Ovary (tissue), 10 donors: ENCODE measurements at places on chromosomes 16 and 17.

DNA sequence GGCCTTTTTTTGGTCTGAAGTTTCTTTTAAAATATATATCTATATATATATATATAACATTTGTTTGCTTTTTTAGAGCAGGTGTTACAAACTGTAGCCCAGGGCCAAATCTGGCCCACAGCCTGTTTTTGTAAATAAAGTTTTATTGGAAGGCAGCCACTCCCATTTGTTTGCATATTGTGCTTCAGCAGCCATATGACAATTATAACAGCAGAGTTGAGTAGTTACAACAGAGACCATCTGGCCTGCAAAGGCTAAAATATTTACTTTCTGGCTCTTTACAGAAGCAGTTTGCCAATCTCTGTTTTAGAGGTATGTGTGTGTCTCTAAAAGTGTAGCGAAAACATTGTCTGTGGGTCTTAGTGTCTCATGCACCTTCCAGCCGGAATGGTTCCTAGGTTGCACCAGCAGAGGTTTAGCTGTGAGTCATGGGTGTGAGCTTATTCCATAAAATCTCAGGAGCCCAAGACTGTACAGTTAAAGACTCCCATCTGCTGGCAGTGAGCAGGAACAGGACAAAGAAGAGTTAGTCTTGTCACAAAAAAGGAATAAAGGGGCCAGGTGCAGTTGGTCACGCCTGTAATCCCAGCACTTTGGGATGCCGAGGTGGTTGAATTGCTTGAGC, 23.8 kb downstream of the LCMT1 start:
- DNase-seq = no peak

- DNase-seq = no peak
Observed at GRCh38 chr16:73125850-73126524, 78.1 kb upstream of the ZFHX3 start.

DNA sequence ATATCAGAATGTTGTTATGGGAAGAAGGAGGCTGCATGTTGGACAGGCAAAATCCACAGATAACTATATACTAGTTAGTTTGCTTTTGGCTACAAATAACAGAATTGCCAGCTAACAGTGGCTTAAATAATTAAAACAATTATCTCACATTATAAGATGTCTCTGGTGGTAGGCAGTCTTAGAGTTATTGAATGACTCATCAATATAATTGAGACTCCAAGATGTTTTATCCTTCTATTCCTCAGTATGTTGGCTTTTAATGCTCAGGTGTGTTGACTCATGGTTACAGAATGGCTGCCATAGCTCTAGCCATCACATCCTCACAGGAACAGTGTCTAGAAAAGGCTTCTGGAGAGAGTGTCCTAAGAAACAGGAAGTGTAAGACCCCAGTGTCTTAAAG, 11.1 kb downstream of the CHP2 start:
- DNase-seq = no peak

DNA sequence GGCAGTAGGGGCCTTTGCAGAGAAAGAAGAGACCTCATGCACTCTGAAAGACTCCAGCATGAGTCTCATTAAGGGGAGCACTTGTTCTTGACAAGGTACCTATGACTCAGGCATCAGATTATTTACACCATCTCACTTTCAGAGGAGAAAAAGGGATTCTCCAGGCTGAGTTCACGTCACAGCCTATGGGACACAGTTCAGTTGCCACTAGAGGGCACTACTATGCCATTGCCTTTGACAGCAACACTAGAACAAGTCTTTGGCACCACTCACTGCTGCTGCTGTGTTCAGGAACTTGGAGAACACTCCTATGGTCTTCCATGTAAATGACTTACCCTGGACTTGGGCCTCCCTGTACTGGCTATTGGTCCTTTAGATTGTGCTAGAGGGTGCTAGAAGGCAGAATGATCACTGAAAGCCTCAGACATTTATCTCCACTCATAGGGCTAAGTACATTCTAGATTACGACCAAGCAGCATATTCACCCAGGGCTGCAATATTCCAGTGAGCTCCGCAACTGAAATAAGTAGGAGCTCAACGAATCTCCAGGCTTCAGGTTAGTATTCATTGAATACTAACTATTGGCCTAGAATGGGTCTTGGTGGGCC, 225.1 kb upstream of the CA10 start:
- DNase-seq = no peak

DNA sequence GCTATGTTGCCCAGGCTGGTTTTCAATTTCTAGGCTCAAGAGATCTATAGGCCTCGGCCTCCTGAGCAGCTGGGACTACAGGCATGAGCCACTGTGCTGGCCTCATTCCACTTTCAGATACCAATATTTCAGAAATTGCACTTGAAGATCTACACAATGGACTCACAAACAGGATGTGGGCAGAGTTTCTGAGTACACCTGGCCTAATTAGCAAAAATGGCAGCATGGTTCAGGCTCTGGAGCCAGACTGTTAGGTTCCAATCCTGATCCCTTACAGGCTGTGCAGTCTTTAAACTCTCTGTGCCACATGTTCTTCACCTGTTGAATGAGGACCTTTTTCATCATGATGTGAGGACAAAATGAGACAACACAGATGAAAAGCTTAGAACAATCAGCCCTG, 32.2 kb downstream of the RNF157 start:
- no peak for DNase-seq

GRCh38 chr17:65467156-65467555, 94.3 kb downstream of the AXIN2 start:
- no peak for DNase-seq

DNA sequence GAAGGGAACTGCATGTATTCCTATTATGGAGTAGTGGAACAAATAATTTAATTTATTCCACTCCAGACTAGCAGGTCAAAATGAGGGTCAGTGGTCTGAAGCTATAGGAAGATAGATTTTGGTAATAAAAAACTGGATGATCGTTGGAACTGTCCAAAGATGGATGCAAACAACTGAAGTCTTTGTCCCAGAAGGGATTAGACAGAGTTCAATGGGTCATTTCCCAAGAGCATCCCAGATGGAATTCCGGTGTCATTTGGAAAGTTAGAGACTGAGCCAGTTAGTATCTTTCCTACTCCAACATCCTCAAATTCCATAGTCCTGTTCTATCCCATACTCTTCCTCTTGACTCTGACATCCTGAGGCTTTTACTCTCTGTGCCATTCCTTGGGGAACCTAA, 22.8 kb upstream of the TOX3 start:
- no peak for DNase-seq

DNA sequence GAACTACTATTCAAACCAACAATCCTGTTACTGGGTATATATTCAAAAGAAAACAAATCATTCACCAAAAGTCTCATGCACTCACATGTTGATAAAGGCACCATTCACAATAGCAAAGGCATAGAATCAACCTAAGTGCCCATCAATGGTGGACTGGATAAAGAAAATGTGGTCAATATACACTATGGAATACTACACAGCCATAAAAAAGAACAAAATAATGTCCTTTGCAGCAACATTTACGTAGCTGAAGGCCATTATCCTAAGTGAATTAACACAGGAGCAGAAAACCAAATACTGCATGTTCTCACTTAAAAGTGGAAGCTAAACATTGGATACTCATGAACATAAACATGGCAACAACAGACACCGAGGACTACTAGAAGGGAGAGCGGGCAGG, 41.9 kb downstream of the KCNJ16 start:
- no peak for DNase-seq

- DNase-seq = no peak
Observed at GRCh38 chr16:67260426-67261063, 11.8 kb downstream of the SLC9A5 start.

GRCh38 chr17:14123619-14124278, 54.4 kb downstream of the COX10 start:
- no peak for DNase-seq

DNA sequence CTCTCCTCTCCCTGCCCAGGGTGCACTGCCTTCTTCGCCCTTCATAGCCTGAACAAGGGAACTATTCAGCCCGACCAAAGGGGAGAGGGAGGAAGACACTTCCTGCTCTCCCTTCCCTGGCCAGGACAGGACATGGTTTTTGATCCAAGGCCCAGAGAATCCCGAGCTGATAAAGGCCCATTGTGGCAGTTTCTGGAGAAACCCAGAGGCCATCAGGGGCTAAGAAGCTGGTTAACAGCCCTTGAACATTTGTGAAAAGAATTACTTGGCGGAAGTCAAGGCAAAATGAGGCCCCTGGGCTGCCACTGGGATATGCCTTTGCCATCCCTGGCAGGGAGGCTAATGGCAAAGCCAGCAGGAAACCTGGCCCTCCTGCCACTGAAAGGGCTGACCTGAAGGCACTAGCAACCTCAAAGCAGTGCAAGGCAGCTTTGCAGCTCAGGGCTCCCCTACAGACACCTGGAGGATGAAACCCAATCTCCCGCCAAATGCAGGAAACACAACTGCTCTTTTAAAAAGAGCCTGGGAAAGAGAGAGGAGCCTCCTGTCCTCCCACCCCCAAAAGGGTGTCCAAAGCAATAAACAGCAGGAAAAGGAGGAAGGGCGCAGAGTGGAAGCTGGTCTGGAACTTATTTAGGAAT, 12.6 kb downstream of the PHB1 start:
- no peak for DNase-seq

DNA sequence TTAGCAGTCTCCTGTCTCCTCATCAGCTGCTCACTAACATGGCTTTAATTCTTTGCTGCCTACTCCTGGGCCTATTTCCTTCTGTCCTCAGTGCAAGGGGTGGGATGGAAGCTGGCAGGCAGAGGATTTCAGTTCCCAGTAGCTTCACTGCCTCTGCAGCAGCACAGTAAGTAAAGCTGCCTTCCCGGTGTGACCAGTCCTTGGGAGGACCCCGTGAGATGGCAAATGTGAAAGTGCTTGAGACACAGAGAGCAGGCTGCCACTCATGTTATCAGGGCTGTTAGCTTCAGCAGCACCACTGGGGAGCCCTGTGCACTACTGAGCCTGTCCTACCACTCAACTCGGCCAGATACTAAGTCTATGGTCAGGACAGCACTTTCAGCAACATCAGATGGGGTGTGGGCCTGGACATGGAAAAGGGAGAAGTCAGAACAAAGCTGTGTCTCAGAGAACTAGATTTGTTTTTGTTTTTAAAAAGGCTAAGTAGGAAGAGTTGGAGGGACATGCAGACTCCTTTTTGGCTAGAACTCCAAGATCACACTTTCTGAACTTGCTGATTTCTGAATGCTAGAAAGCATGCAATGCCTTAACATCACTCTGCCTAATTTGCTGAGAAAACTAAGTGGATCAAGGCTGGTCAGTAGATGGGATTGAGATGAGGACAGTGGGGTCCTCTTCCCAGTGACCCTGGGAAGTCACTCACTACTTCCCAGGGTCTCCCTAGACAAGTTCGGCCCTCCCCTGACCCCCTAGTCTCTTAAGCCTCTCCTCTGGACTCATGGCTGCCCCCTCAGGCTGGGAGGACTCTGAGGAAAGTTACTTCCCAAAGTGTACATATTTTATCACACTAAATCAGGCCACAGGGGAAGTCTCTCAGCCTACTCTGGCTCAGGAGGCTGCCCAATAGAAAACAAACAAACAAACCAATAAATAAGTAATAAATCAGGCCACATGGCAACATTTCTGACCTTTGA, 1.1 kb downstream of the ACSF2 start:
- DNase-seq = peak; percentile 52

GRCh38 chr17:15971098-15971678, 26.3 kb downstream of the ADORA2B start:
- no peak for DNase-seq

DNA sequence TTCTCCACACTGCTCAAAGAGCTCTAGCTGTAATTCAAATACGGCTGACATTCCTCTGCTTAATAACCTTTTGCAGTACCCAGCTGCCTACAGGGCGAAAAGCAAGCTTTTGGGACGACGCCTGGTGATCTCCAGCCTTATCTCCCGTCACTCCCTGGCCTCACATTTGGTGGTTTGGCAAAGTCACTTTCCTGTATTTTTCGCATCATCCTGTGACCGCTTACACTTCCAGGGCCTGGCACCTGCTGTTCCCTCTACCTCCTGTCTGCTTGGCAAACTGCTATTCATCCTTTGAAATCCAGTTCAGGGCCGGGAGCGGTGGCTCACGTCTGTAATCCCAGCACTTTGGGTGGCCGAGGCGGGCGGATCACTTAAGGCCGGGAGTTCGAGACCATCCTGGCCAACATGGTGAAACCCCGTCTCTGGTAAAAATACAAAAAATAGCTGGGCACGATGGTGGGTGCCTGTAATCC, 2.7 kb upstream of the BHLHA9 start:
- DNase-seq = peak; percentile 54

- DNase-seq = no peak
Observed at GRCh38 chr17:77085926-77086432, 54.8 kb upstream of the SEC14L1 start.

GRCh38 chr17:55622547-55622946, 100.1 kb downstream of the TMEM100 start:
- DNase-seq = no peak

- DNase-seq = no peak
Observed at GRCh38 chr16:990516-991291, 9.1 kb downstream of the SOX8 start.

DNA sequence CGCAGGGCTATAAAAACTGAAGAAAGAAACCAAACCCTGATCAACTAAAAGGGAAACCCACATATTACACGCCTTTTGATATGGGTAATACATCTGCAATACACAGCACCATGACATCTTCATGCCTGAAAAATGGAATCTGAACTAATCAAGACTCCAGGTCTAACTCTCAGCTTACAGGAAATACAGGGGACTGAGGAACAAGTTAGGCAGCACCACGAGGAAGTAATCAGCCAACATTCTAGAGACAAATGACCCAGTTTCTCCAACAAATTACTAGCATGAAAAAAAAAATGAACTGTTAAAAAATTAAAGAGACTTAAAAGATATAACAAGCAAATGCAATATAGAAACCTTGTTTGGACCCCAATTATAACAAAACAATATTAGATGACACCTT, 9.1 kb downstream of the SLC39A11 start:
- no peak for DNase-seq

- no peak for DNase-seq
Observed at GRCh38 chr17:45906237-45906636, 11.9 kb downstream of the MAPT start.
